ENCODE measurements at places on chromosomes 5 and 9.

DNA sequence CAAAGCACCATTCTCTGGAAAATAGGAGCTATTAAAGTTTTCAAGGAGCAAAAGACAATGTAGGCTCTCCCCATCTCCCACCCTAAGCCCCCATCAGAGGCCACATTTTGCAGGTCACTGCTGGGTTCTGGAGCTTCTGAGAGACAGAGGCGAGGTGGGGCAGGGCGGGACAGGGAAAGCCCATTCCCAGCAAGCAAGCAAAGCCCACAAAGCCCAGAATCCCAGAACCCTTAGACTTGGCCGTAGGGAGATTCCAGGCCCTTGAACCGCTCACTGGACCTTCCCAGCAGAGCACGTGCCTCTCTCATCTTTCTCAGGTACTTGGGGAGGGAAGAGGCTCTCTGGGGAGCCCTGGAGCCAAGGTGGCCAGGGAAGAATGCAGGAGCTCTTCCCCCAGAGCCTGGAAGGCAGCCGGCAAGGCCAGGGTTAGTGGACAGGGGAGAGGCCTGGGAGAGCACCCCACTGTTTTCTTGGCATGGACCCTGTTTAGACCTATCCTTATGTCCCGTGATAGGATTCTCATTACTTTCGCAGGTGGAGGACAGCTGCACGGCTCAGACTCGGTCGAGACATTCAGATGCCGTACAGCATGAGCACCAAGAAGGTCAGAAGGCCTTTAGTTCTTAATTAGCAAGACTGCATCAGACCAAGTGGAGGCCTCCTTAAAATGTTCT is 52.4 kb downstream of the ZNF354C start:
- DNase-seq, result no peak

- DNase-seq, result no peak
Observed at GRCh38 chr5:122291000-122291901, 20.8 kb upstream of the SNCAIP start.

DNA sequence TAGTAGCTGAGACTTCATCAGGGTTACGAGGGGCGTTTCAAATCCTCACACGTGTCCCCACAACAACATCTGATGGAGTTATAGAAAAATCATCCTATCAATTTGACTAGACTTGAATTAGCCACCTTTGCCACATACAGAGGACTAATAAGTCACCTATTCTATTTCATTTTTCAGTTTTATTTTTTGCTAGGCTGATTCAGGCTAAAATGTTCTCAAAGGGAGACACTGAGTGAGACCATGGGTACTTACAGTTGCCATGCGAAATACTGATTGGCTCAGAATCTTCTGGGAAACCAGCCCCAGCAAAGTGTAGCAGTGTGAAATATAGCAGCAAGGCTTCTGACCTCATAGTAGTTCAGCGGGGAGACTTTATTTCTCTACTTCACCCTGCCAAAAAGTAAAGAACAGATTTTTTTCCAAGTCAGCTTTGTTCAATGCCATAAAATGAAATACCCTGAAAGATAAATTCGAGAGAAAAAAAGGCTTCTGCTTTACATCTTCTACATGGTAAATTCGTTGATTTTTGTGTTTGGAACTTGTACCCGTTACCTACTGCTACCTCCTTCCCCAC is 69.9 kb downstream of the SEMA6A start:
- no peak for DNase-seq

DNA sequence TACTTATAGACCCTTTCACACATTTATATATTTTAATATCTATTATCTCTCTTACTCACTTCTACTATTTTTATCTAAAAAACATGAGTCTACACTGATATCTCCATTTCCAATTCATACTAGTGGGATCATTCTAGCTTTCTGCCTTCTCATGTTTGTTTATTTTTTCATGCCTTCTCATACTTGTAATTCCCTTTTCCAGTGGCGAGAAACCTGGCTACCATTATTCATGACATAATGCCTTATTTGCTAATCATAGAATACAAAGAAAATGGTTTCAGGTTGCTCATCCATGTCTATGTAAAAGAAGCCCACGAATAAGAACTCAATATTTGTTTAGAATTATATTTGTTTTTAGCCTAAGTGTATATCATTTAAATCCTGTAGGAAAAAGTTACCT is 232.7 kb upstream of the ACTBL2 start:
- no peak for DNase-seq

- DNase-seq, result no peak
Observed at GRCh38 chr5:31478901-31479300, 53.0 kb downstream of the DROSHA start.

DNA sequence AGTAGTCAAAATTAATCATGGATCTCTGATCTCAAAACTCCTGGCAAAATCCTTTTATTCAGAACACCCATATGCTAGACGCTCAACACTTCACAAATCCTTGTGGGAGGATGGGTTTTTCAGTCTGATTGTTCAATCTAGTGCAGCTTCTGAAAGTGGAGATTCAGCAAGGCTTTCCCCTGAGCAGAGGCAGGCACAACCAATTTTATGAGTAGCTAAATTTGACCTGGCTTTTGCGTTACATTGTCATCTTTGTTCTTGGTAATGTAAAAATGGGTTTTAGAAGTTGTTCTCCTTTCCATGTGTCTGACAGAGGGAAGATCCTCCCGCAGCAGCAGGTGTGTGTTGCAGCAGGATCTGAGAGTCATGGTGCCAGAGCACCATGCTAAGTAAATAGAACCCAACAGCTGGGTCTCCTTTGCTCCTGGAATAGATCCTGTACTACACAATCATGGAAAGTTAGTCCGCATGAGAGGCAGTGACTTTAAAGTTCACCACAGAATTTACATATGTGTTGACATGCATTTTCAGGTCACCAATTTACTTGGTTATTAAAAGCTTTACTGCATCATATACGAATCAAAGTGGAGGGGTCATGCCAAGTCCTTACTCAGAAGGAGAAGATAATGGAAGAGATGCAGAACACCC is 70.1 kb upstream of the MEF2C start:
- no peak for DNase-seq

DNA sequence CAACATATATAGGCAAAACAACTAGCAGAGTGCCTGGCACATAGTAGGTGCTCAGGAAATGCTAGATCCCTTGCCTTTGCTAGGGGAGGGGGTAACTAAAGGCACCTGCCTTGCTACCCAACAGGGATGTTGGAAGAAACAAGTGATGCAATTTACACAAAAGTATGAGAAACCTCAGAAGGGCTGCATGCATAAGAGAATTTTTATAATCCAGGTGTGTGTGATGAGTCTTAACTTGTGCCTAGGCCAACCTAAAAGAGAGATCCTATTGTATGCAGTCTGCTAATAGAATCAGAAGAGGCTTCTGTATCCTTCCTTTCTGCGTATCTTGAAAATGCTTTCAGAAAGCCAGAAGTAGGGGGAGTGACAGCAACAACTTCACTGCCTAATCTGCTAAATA is 135.9 kb downstream of the SLIT3 start:
- DNase-seq, result no peak

- DNase-seq, result peak; percentile 42
Observed at GRCh38 chr9:27473111-27473529, 51.0 kb upstream of the IFNK start.

DNA sequence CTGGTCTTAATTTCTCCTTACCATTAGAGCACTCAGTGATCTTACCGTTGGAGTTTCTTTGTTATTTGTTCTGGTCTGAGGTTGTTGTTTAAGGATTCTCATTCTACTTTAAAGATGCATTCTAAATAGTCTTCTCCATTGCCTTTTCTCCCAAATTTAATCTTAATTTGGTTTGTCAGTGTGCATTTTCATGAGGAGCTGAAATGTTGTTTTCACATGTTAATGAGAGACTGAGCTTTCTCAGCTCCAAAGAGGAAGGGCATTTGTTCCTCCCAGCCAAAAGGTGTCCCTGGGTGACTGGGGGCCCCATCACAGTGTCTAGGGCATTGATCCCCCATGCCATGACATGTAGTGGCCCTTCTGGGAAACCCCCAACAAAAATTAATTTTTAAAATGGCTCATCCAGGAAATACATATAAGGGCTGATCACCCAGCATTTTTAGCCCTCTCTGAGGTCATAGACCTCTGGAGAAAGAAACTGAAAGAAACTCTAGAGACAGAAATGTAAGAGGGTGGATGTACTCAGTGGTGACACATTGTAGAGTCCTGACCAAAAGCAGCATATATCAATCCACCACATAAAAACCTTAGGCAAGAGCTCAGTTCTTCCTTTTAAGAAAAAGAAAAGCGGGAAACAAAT is 240.4 kb upstream of the RAI14 start:
- no peak for DNase-seq

DNA sequence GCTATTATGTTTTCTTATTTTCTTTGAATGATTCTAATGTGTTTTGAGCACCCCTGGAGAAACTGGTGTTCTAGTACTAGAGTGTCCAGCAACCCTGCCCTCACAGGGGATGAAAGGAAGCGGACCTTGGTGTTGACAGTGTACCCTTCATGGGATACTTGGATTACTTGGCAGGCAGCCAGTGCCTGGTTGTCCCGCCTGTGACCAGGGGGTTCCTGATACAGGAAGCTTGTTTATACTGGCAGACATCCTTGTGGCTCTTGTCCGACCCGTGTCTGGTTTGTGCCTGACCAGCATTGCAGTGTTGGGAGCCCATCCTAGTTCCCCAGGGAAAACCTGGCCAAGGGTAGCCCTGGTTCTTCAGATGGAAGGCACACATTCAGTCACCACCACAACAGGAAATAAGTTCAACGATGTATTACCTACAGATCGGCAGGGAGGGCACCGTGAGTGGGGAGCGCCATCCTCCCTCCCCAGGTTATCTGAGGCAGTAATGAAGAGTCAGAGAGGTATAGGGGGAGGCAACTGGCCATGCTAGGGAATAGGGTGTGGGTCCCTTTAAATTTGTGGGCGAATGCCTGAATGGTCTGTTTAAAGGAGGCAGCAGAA is 47.3 kb downstream of the CACNA1B start:
- no peak for DNase-seq

GRCh38 chr5:175115831-175116230 is 328.2 kb downstream of the DRD1 start:
- no peak for DNase-seq

GRCh38 chr5:88470745-88471144 is 202.1 kb upstream of the TMEM161B start:
- DNase-seq, result no peak

- no peak for DNase-seq
Observed at GRCh38 chr5:64972591-64972990, 203.9 kb downstream of the CWC27 start.

DNA sequence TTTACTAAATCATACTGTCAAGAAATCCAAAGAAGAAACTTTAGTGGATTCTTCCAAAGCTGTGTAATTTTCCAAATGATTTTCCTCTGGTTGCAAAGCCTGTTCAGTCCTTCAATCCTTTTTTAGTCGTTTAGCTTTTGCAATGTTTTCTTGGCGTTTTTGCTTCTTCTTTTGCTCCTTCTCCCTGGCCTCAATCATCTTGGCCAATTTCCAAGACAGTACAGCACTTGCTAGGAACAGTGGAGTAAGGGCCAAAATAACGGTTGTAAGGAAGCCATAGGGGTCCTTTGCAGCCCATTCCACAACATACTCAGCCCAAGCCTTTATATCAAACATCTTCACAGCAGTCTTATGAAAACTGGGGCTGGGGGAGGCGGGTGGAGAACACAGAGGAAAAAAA is 2.4 kb downstream of the SMIM15 start:
- DNase-seq, result no peak

GRCh38 chr9:120875954-120876841 is 790 bp downstream of the PHF19 start:
- DNase-seq, result peak; percentile 85

- DNase-seq, result no peak
Observed at GRCh38 chr5:89595056-89595455, 712.1 kb upstream of the MEF2C start.

DNA sequence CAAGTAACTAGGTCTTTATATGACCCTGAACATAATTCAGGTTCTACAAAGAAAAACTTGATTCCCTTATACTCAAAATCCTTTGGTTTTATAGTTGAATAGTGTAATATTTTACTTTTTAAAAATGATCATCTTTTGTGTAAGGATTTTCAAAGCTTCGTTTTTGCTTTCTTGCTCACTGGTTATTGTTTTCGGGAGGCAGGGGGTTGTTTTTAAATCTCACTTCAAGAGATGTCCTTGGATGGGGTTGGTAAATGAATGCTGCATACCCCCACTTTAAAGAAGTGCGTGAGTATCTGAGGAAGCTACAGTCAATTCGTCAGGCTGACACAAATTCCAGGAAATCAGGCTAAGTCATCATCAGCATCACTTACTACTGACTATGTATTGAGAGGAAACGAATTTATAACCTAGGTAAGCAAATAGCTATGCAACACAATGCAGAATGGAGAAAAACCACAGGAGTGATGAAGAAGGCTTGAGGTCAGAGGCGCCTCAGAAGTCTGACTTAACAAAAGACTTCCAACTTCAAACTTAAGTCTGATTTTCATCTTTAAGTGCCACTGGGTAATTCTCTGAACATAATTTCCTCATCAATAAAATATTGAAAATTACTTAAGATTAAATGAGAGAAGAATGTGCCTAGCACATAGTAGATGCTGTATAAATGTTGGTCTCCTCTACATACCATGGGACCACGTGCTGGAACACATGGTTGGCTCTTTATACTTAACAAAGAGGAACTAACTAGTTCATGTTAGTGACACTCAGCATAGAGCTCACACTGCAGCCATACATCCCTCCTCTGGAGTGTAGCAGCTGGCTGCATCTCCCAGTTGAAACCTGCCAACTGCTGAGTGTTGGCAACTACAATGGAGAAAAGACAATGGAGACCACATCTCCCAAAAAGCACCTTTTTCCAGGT is 106.0 kb upstream of the KIF2A start:
- no peak for DNase-seq

DNA sequence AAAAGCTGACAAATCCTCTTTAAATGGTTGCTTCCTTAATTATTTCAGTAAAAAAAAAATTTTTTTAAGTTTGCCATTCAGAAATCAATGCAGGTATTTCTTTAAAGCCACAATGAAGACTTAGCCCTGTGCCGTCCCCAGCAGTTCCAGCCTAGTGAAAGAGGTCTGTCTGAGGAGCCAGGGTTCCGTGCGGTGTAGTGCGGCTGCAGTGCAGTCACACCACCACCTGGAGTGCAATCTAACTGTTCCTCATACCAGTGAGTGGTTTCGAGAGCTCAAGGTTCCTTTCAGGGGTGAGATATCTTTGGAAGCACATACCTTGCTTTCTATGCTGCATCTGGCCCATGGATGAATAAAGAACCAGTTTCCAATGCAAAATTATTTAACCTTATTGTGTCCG is 87.5 kb downstream of the FANCC start:
- no peak for DNase-seq

- DNase-seq, result no peak
Observed at GRCh38 chr9:131534721-131535237, 3.7 kb upstream of the UCK1 start.

- no peak for DNase-seq
Observed at GRCh38 chr9:89522959-89523285, 25.0 kb upstream of the SEMA4D start.

GRCh38 chr9:69834591-69835184 is 14.1 kb downstream of the CFAP95 start:
- no peak for DNase-seq

GRCh38 chr5:139575751-139576150 is 14.6 kb downstream of the UBE2D2 start:
- no peak for DNase-seq

- no peak for DNase-seq
Observed at GRCh38 chr9:110538647-110539041, 40.9 kb downstream of the SVEP1 start.

GRCh38 chr9:83992901-83993300 is 12.3 kb downstream of the RMI1 start:
- no peak for DNase-seq

Data from left ventricle myocardium inferior (tissue), 1 donor.